NCI-H2227 treated with DMSO at 0.1 percent for 48 hours (cell line): ENCODE measurements at places on chromosomes 2 and 18.

GRCh38 chr2:123207245-123207644, 817.8 kb upstream of the CNTNAP5 start:
- DNase-seq = no peak

DNA sequence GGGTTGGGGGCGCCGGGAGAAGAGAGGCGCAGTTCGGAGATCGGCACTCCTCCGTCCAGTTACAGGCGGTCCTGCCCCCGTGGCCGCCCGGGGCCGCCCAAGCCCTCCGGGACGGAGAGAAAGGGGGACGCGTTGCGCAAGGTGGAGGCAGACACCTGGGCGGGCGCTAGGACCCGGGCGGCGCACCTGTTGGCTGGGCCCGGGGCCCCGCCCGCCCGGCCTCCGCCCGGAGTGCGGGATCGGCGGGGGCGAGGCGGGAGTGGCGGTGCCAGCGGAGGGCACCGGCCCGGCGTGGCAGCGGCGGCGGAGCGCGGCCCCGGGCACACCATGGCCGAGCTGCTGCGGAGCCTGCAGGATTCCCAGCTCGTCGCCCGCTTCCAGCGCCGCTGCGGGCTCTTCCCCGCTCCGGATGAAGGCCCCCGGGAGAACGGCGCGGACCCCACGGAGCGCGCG, at the start of gene SGPP2:
Gene SGPP2 (plus strand): TSS at position 268 of the 453 bp plus-strand sequence. CDS start 60 bp downstream, at position 328.
- no peak for DNase-seq

DNA sequence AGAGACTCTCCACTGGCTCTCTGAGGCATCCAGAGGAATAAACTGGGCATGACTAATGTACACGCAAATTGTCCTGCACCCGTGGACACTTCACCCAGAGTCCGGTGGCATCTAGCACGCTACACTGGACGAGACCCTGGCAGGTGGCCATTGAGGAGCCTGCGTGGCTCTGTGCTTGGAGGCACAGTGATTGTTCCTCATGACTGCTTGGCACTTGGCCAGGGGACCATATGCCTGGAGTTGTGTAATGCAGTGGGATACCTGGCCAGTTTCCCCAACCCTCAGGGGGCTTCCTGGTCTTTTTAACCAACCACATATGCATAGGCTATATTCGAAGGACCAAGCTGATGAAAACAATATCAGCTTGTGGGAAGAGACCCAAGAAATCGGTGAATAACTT, 66.6 kb downstream of the MTCL1 start:
- DNase-seq = peak; percentile 32

DNA sequence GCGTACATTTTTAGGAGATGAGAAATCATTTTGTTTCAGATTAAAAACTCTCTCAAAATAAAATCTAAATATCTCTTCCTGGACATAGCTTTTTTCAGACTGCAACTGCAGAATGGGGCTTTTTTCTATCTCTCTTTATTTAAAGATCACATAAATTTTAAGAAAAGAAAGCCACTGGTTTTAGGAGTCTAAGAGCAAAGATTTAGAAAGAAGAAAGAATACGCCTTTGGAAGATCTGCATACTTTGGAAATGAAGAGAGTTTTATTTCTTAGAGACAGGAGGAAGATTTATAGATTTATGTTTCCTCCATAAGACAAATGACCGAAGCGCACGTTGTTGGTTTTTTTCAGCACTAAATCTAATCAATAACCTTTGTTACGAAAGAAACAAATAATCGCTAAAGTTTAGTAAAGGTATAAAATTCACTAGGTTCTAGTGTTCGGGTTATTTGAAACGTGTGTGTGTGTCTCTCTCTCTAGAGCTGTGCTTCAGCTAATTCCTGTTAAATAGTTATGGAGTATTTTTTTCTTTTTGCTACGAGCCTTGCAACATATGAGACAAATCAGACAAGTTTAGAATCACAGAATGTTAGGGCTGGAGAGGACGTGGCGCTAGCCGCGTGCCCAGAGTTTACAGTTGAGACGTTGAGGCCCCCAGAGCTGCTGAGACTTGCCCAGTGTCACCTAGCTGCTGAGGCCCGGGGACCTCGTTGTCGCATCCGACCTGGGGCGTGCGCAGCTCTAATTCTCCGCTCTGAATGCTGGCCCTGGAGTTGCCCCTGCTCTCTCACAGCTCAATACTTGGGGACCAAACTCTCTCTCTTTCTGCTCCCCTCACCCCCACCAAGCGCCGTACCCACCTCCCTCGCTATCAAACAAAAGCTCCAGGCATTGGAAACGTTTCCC, 69.9 kb downstream of the CTAGE1 start:
- no peak for DNase-seq

DNA sequence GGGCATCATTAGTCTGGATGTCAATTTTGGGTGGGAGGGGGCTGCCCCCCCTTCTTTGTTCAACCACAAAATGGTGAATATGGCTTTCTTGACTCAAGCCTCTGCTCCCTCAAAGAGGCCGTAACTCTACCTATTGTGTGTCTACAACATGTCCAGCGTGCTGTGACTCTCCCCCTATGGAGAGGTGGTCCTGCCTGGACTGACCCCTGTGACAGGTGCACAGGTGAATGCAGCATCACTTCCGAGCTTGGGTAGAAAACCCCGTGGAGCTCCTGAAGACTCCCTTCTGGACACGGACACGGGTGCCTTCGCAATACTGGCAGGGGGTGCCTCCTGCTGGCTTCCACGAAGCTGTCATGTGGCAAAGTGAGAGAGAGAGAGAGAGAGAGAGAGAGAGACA, 397.8 kb downstream of the GALR1 start:
- DNase-seq = no peak

- no peak for DNase-seq
Observed at GRCh38 chr2:70645733-70646419, 92.2 kb upstream of the TGFA start.

DNA sequence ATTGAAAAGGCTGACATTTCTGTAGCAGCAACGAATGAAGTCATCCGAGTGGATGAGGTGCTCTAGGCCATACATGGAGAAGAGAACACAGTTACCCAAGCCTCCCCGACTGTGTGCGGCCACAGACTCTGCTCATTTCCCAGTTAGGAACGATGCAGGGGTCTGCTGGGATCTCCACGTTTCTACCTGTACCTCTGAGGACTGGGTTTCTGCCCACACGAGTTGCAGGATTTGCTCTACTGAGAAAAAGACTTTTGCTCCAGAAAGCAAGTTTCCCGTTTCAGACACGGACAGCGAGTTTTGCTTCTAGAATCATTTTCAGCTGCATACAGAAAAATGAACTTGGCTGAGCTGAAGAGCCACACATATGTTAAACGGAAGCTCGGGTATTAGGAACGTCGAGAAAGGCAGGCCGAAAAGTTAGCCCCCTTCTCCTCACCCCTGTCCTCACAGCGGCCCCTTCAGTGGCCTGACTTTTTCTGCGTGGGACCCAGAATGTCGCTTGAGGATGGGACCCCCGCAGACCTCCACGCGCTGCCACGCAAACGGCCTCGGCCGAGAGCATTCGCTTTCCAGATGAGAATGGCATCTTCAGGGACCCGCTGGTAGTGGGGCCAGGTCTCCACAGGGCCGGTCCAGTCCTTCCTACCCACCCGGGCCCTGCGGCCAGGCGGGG, 582 bp upstream of the RAB31 start:
- no peak for DNase-seq

GRCh38 chr2:240998995-240999791, 775 bp downstream of the SNED1 start:
- no peak for DNase-seq

GRCh38 chr2:239729681-239730566, 295.2 kb downstream of the NDUFA10 start:
- DNase-seq = no peak

- no peak for DNase-seq
Observed at GRCh38 chr2:73232403-73233153, 461 bp downstream of the PRADC1 start.

GRCh38 chr2:16271231-16271896, 331.0 kb downstream of the MYCN start:
- no peak for DNase-seq

- peak; percentile 27 for DNase-seq
Observed at GRCh38 chr2:227238238-227239237, 74.1 kb downstream of the COL4A3 start.

GRCh38 chr2:181311837-181312236, 145.3 kb upstream of the ITGA4 start:
- no peak for DNase-seq

- no peak for DNase-seq
Observed at GRCh38 chr2:137939026-137939425, 25.2 kb upstream of the HNMT start.

DNA sequence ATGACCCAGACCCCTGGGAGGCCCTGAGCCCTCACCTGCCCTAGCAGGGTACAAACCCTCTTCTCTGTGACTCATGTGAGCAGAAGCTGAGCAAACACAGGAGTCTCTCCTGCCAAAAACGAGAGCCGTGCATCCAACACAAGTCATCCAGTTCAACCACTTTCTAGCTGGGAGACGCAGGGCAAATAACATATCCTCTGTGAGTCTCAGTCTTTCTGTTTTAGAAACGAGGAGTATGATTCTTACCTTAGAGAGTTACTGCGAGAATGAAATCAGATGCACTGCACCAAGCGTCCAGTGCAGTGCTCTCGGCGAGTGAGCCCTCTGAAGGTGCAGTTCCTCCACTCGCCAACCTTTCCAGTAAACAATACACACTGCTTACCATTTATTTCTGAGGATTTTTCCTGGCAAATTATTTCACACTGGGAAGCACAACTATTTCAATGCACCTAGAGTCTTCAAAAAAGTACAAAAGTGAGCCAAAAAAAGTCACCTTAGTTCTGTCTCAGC, 331.8 kb upstream of the MYT1L start:
- DNase-seq = no peak

DNA sequence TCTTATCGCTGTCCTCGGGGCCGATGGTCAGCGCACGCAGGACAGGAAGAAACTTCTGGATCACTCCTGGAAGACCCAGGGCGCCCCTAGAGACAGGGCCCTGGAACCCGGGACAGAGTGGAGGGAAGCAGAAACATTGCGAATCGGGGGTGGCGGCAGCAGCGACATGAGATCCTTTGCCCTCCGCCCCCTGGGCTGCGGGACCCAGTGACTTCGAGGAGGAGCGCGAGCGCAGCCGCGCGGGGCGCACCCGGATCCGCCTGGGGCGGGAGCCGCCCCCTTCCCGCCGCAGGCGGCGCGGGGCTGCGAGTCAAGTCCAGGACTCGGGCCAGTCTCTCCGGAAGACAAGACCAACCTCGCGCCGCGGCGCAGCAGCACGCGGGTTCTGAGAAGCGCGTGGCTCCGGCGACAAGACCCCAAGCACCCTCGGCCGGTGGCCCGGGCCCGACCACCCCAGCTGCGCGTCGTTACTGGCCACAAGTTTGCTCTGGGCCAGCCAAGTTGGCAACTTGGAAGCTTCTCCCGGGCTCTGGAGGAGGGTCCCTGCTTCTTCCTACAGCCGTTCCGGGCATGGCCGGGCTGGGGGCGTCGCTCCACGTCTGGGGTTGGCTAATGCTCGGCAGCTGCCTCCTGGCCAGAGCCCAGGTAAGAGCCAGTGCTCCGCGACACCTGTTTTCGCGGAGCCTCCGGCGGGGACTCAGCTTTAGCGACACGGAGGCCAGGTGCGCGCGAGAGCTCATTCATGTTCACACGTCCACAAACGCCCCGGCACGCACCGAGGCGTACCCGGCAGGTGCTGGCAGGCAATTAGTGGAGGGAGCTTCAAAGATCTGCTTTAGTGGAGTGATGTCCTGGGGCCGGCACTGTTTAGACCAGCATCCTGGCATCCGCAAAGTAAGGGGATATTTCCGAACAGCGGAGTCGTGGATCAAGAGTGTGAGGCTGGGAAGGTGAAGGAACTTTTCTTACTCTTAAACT, at the start of gene PTH2R:
Gene PTH2R (plus strand): TSS at position 319 of the 978 bp plus-strand sequence. CDS start 252 bp downstream, at position 571.
- peak; percentile 51 for DNase-seq

- no peak for DNase-seq
Observed at GRCh38 chr18:72444798-72445155, 99.4 kb downstream of the CBLN2 start.

DNA sequence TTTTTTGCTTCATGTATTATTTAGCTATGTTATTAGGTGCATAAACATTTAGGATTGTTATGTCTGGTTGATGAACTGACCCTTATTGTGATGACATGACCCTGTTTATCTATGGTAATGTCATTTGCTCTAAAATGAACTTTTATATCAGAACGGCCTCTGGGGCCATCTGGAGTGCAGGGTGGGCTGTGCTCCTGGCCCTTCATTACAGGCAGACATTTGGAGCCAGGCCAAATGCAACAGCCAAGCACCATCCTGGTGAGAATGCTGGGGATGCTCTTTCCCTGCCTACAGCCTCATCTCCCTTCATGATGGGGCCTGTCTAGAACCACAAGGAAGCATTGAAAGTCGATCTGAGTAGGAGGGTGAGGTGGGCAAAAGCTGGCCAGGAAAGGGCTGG, 38.0 kb downstream of the HJURP start:
- DNase-seq = no peak

GRCh38 chr2:155218945-155219344, 520.5 kb downstream of the KCNJ3 start:
- no peak for DNase-seq

DNA sequence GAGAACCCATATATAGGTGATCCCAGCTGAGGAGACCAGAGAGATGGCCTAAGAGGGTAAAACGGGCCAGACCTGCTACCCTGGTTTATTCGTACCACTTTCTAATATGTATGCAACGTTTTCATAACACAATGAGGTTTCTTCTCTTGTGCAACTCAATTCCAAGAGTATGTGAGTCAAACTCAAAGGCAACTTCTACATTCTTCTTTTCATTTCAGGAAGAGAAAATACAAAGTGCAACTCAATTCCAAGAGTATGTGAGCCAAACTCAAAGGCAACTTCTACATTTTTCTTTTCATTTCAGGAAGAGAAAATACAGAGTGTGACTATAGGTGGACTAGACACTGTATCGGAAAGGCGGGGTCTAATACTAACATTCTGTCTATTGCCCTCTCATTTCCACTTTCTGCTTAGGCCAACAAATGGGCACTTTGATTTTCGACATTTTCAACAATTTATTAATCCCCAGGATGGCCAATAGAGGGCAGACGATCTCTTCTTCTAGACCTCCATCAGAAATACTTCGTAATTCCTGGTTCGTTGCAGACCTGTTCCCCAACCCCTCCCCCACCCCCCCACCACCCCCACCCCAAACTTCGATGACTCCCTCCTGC, 3.7 kb upstream of the CRIM1 start:
- no peak for DNase-seq

GRCh38 chr2:16318051-16318450, 347.6 kb downstream of the CYRIA start:
- DNase-seq = no peak

DNA sequence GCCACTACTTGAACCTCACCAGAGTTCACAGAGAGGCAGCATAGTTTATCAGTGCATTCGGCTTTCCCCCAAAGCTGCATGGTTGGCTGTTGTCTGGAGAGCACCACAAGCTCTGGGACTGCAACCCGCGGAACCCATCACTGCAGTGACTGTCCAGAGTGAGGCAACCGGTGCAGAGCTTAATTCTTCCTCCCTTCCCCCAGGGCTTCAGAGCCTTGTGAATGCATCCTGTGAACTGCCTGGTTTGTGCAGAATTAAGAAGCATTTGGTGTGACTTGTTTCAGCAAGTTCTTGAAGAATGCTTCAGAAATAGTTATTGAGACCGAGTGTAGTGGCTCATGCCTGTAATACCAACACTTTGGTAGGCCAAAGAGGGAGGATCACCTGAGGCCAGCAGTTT, 99.2 kb upstream of the FOSL2 start:
- DNase-seq = no peak

GRCh38 chr2:112690853-112691401, 29.9 kb upstream of the NT5DC4 start:
- DNase-seq = no peak

GRCh38 chr2:42312106-42312505, 48.9 kb downstream of the COX7A2L start:
- DNase-seq = no peak
